Activated CD4-positive, alpha-beta T cell treated with anti-CD3 and anti-CD28 coated beads, Interleukin-2, amount 10 ng/mL, durations not matched to agents 24 days and 14 days (primary cell): ENCODE measurements at places on chromosomes 2 and 18. TPM values are rescaled to one million over a fixed set of nuclear protein-coding genes. Genes with fewer than 3 reads are reported as not detected.

HOXD11 gene
- not detected in 2 replicates for total RNA-seq

C2orf78 gene
- total RNA-seq = 0.07 TPM in 1 of 2 replicates, not detected in the other

APCDD1 gene
- not detected in 2 replicates for total RNA-seq

STK39 gene
- total RNA-seq = 40.3 and 40.9 TPM in 2 replicates

RAX gene
- not detected in 2 replicates for total RNA-seq

SNED1 gene
- total RNA-seq = 1.3 and 1.9 TPM in 2 replicates

LRP1B gene
- not detected in 2 replicates for total RNA-seq

CROCC2 gene
- not detected in 2 replicates for total RNA-seq

GYPC gene
- total RNA-seq = 120 and 122 TPM in 2 replicates

DNA sequence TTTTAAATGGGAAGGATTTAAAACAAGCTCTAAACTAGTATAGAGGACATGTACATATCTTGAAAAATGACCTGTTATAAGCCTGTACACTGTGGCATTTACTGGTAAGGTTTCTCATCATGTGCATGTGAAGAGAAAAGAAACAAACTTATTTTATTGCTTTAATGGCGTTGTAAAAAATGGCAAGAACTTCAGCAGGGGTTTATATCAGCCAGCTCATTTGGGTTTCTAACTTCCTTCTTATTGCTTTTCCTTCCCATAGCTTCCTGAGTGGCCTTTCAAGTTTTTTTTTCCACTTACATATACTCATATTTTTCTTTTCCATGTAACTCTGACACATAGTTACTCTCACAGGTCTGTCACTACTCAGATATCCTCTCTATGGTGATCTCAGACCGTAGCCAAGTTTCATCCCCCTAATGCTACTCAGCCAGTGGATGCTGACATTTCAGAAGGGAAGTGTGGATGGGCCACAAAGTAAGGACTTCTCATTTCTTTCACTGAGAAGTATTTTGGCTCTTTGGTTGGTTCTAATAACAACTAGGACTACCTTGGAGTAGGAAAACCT, 198.2 kb downstream of the PARD3B start:
- DNase-seq = no peak

DNA sequence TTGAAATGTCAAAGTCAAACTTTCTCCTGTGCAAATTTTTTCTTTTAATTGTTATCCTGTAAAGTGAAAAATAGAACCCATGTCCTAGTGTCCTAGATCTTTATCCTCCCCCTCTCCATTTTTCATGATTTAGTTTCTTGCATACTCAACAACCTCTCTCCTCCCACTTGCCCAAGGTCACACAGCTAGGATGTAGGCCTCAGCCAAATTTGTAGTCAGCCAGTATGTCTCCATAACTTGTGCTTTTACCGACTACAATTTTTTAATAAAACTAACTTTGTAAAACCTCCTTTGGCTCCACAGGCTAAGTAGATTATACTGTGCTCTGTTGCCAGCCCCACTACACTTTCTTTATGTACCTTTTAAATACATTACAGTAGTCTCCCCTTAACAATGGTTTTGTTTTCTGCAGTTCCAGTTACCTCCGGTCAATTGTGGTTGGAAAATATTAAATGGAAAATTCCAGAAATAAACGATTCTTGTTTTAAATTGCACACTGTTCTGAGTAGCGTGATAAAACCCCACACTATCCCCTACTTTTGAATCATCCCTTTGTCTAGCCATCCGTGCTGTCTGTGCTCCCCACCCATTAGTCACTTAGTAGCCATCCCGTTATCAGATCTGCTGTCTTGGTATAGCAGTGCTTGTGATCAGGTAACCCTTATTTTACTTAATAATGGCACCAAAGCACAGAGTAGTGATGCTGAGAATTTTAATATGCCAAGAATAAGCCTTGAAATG, 22.8 kb downstream of the GULP1 start:
- DNase-seq = no peak

- no peak for DNase-seq
These were observed 20.1 kb upstream of the MREG start for GRCh38 chr2:216033403-216033802.

DNA sequence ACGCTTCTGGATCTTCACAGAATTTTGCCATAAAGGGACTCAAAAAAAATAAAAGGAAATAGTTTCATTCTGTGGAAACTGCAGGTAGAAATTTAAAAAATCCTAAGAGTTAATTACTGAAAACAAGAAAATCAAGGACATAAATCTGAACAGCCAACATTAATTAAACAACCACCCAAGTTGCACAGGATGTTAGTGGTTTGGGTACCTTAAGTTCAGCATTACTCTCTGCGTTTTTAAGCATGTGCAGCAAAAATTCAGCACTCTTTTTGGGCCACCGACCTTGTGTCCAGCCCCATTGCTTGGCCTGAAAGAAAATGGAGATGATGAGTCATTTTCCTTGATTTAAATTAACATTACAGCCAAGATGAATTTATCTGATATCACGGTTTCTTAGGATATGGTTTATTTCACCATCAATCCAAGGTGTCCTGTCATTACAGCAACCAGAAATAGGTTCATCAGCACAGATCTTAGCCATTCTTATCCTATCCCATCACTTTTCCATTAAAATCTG, 3.3 kb upstream of the C18orf32 start:
- DNase-seq = no peak

DNA sequence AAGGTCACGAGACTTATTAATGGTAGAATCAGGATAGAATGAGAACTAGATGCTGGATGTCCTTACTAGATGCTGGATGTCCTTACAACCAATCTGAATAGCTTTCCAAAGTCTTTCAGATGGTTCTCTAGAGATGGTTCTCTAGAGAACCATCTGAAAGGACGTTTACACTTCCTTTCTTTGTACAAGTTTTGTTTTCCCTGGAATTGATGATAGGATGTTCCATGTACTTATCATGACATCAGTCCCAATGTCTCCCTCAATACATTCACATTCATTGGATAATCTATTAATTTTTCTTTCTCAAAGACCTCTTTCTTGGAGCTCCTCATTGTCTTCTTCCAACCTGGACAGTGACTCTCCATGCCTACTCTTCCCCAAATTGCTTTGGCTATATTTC, 28.2 kb upstream of the RUFY4 start:
- no peak for DNase-seq

- DNase-seq = no peak
These were observed 111.4 kb downstream of the NBAS start for GRCh38 chr2:15449556-15450236.

GRCh38 chr18:10006311-10006893, 92.6 kb downstream of the VAPA start:
- DNase-seq = no peak

GRCh38 chr18:78583739-78584458, 395.7 kb upstream of the SALL3 start:
- no peak for DNase-seq

- no peak for DNase-seq
These were observed 328.5 kb upstream of the DSEL start for GRCh38 chr18:67845035-67845434.

GRCh38 chr2:149042881-149043280, 4.4 kb downstream of the LYPD6B start:
- no peak for DNase-seq

GRCh38 chr2:137249463-137250130, 484.3 kb downstream of the THSD7B start:
- no peak for DNase-seq

GRCh38 chr2:3403587-3404334, 24.3 kb downstream of the TRAPPC12 start:
- no peak for DNase-seq

DNA sequence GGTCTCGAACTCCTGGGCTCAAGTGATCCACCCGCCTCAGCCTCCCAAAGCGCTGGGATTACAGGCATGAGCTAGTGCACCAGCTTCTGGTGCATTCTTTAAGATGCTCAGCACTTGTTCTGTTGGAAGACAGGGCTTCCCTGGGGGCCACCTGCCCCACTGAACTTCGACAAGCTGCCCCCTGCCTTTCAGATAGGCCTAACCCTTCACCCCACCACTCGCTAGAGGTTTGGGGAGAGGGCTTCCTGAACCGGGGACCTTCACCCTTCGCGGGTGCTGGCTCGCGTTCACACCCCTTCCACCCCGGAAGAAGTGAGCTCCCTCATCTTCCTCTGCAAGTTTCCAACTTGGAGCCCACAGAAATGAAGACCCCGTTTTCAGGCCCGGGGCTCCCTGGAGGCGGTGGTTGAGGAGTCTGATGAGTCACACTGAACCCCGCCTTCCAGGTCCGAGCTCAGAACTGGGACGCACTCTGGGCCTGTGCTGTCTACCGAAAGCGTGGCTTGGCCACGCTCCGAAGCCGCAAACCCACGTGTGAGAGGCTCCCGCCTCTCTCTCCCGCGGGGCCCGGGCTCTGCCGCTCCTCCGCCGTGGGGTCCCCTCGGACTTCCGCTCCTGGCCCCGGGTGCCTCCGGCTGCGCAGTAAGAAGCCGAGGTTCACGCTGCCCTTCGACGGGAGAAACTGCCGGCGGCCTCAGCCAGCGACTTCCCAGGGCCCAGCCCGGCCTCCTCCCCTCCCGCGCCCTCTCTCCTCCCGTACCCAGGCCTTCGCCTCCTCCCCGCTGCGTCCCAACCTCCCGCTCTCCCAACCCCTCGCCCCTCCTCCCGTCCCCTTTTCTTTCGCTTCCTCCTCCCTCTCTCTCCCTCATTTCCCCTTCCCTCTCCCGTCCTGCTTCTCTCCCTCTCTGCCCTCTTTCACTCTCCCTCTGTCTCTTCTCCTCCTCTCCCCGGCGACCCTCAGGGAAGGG, 47.5 kb upstream of the SP3 start:
- DNase-seq = peak; percentile 70

GRCh38 chr2:75241696-75242095, 42.4 kb upstream of the TACR1 start:
- no peak for DNase-seq

- DNase-seq = no peak
These were observed 470.9 kb downstream of the MBD2 start for GRCh38 chr18:53753601-53754000.

GRCh38 chr2:180657054-180657453, 323.4 kb upstream of the UBE2E3 start:
- no peak for DNase-seq

DNA sequence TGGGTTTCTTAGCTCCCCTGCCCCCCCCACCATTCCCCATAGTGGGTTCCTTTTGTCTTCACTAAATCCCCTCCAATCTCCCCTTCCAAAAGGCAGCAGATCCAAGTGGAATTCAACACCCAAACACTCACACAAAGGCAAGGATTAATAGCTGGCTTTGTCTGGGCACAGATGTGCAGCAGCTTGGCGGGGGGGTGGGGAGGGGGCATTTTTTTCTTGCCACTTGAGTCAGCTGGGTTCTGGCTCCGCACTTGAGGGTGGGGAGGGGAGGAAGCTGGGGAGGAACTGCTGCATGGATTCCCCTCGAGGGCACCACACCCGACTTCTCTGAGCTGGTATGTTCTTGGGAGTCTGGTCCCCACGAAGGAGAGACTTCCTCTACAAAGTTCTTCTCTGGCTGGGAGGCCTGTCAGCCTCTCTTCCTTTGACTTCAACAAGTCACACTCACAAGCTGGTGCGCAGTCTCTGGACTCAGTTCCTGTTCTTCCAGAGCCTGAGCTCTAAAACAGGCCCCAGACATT, 36.0 kb downstream of the SERTAD2 start:
- DNase-seq = no peak

DNA sequence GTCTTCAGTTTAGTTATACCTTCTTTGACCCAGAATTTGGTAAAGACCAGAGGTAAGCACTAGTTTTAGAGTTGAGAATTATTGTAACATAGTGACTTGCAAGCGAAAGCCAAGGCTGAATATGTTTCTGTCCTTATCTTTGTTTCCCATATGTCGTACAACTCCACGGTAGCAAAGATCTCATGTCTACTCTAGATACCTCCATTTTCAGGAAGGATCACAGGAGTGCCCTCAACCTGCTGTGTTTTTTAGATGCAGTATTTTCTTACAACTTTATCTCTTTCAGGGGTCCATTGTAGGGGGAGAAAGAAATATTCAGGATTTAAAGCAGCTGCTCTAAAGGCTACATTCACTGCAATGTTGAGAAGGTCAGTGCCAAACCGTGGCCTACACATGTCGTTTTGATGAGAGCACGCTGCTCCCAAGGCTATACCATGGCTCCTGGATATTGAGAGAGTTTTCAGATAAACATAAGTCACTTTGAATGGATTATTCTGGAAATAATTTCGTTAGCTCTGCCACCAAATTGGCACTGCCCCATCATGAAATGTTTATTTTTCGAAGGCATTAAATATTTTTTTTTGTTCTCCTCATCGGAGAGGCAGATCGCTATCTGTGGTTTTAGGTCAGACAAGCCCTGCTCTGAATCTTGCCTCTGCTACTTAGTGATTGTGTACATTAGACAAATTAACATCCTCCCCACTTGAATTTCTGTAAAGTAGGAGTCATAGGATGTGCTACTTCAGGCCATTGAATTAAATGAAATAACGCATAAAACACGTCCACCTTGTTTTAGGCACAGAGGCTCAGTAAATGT, 2.1 kb downstream of the RHBDD1 start:
- no peak for DNase-seq

DNA sequence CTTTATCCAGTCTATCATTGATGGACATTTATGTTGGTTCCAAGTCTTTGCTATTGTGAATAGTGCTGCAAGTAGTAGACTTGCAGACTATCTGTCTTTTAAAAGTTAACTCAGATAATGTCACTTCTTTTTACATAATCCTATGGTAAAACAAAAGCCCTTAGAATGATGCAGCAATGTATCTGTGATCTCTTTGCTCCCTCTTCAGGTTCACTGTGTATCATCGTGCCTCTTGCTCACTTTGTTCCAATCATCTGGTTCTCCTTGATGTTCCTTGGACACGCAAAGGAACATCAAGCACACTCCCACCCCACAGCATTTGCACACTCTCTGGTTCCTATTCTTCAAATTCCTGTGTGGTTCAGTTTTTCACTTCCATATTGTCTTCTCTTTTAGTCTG, 472.5 kb upstream of the ZNF804A start:
- DNase-seq = no peak

- no peak for DNase-seq
These were observed 943.1 kb upstream of the LRRTM1 start for GRCh38 chr2:81247648-81248047.

DNA sequence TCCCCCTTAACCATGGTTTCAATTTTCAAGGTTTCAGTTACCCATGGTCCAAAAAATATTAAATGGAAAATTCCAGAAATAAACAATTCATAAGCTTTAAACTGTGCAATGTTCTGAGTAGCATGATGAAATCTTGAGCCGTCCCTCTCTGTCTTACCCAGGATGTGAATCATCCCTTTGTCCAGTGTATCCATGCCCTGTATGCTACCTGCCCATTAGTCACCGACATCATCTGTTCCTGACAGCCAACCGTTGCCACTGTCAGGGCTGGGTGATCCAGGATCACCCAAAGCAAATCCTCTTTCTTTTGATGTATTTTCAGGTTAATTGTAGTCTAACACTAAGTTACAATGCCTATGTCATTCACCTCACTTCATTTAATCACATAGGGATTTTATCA, 15.7 kb upstream of the OLA1 start:
- DNase-seq = no peak

GRCh38 chr2:31997653-31998052, 13.2 kb downstream of the MEMO1 start:
- DNase-seq = no peak

DNA sequence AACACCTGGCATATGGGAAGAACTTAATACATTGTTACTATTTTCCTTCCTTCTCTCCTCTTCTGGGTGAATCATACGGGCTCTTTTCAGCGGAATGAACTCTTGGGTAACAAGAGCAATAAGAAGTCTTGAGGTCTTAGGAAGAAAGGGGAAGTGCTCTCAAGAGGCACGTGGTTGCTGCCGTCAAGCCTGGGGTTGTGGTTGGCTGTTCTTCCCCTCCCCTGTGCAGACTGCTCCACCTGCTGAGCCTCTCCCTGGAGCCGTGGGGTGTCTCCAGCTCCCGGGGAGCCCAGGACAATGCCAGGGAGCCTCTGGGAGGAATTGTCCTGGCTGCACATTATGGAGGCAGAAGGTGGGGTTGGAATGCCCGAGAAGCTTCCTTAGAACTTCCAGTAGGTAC, 19.4 kb downstream of the TOGARAM2 start:
- peak; percentile 82 for DNase-seq
